ENCODE measurements at places on chromosomes 16 and 17.

DNA sequence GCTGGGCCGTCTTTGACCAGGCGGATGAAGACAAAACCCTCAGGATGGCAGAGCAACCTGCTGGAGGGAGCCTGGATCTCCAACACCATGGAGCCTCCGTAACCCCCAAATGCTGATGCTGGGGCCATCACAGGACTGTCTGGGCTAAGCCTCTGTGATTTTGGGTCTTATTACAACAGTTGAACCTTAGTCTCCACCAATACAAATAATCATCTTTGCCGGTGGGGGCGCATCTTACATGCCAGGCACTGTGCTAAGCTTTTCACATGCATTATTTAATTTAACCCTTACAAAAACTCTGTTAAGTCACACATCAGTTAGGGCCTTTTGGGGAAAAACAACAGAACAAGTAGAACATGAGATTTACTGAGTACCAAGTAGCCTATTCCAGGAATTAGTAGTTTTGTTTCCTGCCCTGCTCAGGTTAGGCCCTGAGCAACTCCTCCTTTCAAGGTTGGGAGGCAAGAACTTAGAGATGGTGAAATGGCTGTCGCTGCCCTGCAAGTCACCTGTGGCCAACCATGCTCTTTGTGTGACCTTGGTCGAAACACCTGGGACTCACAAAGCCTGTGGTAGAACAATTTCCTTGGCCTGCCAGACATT lies 8.9 kb upstream of the ITGAM start:
- no peak for DNase-seq

- DNase-seq, result no peak
Measured at GRCh38 chr16:12082226-12082887, 105.8 kb downstream of the SNX29 start.

DNA sequence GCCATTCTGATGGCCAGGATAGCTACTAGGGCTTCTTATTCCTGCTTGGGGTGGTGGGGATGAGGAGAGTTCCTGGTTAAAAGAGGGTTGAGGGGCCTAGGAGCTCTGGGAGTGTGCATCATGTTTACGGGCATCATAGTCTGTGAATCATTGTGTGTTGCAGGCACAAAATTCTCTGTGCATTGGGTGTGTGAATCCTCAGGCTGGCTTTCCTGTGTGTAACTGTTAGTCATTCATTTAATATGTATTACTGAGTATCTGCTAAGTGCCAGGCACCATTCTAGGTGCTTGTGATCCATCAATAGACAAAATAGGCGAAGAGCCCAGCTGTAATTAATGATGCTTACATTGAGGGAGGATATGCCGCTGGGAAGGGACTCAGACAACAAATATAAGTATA lies 5.8 kb downstream of the PPY start:
- DNase-seq, result peak; percentile 4

- DNase-seq, result peak; percentile 46
Measured at GRCh38 chr17:27596566-27597187, 34.3 kb upstream of the LGALS9 start.

DNA sequence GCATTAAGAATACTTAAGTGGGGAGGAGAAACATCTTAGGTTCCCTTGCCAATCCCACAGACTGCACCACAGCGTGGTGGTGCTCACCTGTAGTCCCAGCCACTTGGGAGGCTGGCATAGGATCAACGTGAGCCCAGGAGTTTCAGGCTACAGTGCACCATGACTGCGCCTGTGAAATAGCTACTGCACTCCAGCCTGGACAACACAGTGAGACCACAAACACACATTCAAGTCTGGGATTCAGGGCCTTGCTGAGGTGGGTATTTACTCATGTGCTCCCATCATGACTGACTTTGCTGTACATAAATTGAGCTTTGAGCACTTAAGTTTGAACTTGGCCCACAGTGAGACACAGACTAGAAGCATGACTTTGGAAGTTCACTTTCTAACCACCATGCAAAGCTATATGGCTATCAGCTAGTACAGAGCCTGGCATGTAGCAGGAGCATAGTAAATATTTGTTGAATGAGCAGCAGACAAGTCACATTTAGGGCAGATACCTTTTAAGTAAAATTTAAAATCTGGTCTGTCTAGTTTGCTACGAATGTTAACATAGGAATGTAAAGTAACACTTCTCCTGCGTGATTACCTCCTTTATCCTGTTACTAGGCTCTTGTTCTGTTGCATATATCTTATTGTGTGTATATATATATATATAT lies 33.5 kb downstream of the CEP95 start:
- no peak for DNase-seq

- no peak for DNase-seq
Measured at GRCh38 chr17:50495918-50496317, 12.3 kb upstream of the MYCBPAP start.

- no peak for DNase-seq
Measured at GRCh38 chr17:48487221-48487620, 43.6 kb downstream of the HOXB1 start.

- no peak for DNase-seq
Measured at GRCh38 chr16:47493381-47494337, 32.5 kb downstream of the PHKB start.

DNA sequence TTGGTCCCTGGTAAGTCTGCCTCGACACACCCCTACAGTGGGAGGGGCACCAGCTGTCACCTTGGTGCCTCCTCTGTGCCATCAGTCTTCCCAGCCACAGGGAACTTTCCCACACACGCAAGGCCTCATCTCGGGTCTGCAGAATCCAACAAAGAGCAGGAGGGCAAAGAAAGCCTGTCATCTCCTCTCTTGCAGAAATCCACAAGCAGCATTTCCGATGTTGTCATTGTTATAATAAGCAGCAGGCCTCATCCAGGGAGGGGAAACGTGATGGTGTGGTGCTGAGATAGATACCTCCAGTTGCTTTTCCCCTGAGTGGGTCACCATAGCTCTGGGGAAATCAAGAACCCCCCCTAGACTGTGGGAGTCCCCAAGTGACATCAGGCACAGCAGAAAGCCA lies 110.4 kb downstream of the CMIP start:
- DNase-seq, result no peak

- no peak for DNase-seq
Measured at GRCh38 chr16:57284209-57284951, at the start of gene PLLP. Gene PLLP (minus strand): TSS chr16:57284672. CDS start chr16:57284540, 132 bp downstream.

- no peak for DNase-seq
Measured at GRCh38 chr16:89965447-89966225, 17.1 kb downstream of the DEF8 start.

DNA sequence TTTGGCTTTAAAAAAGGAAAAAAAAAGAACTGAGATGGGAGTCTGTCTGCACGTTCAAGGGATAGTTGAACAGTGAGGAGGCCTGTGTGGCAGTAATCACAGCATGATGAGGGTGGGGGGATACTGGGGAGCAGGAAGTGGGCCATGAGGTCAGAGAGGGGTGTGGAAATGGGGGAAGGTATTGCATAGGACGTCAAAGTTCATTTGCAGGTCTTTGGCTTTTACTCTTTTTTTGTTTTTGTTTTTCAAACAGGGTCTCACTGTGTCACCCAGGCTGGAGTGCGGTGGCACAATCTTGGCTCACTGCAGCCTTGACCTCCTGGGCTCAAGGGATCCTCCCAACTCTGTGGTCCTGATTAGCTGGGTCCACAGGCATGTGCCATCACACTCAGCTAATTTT lies 19.0 kb downstream of the WWP2 start:
- DNase-seq, result no peak

- DNase-seq, result no peak
Measured at GRCh38 chr17:72706396-72706981, 386.0 kb downstream of the SLC39A11 start.

DNA sequence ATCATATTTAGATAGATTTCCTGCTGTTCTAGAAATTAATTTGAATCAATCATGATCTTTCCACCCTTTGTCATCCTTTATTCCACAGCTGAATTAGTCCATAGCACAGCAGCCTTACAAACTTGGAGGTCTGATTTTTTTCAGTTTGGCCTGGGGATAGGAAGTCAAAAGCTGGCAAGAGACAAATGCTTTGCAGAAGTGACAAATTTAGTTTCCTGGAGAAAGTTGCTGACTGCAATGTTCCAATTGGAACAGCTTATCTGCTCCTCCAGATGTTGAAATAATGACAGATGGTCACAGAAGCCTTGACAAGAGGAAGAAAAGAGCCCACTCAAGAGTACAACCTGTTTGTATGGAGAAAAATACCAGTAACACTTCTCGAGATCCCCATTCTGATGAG lies 1276.1 kb upstream of the CDH8 start:
- DNase-seq, result no peak

DNA sequence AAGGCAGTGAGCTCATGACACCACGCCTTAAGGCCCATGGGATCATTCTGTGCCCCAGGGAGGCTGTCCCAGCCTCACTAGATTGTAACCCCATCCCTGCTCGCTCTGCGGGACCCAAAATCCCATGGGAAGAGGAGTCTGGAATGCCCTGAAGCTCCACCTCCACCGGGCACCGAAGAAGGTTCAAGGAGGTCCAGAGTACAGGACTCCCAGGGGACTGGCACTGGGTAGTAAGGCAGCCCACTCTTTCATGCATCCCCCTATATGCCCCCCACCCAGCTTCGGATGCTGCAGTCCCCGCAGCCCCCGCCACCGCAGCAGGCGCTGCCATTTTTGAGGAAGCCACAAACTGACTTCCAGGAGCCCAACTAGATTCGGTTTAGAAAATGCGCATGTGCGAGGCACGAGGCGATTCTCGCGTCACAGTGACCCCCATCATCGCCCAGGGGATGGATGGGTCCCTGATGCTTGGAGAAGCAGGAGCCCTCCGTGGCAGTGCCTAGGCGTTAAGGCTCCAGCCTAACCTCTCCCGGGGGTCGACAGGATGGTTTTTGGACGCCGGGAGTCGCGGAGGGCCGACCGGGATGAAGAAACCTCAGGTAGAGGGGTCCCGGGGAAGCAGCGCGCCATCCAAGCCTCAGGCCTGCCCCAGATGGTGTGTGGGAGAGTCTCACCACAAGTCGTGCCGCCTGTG lies 1681.0 kb downstream of the TP53TG3F start:
- DNase-seq, result no peak

DNA sequence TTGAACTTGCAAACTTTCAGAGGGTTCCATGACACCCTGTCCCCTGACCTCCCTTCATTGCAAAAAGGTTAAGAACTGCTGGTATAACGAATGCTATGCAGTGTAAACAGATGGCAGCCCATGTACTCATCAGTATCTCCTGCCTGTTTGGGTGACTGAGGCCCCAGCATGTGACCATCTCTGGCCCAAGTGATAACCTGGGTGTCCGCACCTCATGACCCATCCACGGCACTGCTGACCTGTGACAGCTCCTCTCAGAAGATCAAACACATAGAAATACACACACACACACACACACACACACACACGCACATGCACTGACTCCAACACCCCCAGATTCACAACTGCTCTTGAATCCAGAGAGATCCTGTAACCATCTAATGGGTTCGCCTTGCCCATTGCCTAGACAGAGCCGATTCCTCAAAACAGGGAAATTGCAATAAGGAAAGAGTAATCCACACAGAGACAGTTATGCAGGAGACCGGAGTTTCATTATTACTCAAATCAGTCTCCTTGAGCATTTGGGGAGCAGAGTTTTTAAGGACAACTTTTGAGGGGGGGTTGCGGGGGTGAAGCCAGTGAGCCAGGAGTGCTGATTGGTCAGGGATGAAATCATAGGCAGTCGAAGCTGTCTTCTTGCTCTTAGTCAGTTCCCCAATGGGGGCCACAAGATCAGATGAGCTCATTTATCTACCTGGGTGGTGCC lies 11.3 kb upstream of the PHOSPHO1 start:
- DNase-seq, result no peak

DNA sequence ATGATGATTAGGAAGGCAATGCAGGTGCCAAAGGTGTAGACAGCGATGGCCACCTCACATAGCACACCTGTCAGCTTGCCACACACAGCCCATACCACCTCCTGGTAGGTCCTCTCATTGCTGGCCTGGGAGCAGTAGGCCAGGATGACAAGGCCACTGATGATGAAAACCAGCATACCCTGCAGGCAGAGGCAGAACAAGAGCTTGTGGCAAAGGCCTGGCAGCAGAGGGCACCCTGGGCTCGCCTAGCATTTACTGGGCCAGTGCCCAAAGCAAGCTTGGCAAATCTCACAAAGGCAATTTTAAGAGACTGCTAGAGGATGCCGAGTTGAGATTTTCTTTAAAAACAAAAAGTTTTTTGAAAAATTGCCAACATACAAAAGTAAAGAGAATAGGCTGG lies 5.9 kb downstream of the SLC38A7 start:
- DNase-seq, result no peak

DNA sequence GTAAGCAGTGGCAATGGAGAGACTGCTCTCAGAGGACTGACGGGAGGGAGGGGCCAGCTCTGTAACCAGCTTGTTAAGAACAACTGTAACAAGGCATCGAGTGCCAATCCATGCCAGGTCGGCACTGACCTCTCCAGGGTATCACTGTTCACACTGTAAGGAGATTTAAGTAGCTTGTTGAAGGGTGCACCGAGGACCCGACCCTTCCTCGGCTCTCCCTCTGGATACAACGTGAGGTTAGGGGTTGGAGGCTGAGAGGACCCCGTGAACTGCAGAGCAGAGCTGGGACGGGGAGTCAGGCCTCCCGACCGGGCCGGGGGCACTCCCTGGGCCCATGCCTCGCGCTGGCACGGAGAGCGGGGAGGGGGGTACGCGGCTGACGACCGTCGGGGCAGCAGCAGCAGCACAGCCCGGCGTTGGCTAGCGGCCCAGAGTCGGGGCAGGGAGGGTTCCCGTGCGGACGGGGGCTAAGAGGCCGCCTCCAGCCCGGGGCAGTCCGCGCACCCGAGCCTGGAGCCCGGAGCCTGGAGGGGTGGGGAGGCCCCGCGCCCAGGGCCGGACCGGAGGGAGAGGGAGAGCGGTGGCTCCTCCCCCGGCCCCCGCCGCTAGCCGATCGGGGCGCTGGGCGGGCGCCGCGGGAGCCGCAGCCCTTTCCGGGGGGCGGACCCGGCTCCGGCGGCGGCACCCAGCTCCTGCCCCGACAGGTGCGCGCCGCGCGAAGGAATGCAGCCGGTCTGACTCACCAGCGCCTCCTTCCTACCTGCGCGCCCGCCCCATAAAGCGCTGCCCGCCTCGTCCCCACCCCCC lies at the start of gene ITGB4:
TSS of gene ITGB4 (plus strand) at position 804 of the 807 bp plus-strand sequence. CDS start 3,245 bp downstream, outside the sequence.
- no peak for DNase-seq

Measured in NCI-H1694 treated with DMSO at 0.1 percent for 48 hours (cell line).